ENCODE measurements at places on chromosomes 7 and 10.

DNA sequence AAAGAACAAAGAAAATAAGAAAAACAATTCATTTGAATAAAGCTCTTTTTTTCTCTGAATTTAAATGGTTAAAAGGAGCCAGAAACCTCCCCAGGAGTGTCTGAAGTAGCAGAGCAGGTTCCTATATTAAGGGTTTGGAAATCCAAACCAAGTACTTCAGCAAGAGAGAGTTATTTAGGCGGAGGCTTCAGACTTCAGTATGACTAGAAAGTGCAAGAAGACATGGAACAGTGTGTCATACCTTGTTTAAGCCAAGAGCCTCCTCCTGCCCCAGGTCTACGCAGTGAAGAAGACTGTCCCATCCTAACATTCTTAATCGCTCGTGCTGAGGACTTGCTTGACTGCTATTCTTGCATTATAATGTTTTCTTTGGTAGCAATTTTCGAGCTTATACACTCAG is 51.3 kb downstream of the ODAD2 start:
- no peak for DNase-seq

GRCh38 chr7:36305648-36306047 is 84.0 kb upstream of the ANLN start:
- no peak for DNase-seq

DNA sequence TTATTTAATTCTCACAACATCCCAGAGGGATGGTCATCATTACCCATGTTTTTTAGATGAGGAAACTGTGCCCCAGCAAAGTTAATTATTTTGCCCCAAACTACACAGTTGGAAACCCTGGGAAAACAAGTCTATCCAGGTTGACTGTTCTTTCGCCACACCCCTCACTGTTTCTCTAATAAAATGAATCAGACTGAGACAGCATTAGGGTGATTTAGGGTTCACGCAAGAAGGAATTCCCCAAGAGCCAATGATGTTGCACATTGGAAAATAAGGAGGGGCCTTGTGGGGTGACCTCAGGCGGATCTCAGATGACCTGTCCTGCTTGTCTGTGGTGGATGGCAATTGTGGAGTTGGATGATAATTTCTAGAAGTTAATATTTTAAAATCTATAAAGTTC is 135.7 kb upstream of the TBX20 start:
- DNase-seq, result no peak

- no peak for DNase-seq
Measured at GRCh38 chr7:21507627-21508343, 35.1 kb upstream of the DNAH11 start.

DNA sequence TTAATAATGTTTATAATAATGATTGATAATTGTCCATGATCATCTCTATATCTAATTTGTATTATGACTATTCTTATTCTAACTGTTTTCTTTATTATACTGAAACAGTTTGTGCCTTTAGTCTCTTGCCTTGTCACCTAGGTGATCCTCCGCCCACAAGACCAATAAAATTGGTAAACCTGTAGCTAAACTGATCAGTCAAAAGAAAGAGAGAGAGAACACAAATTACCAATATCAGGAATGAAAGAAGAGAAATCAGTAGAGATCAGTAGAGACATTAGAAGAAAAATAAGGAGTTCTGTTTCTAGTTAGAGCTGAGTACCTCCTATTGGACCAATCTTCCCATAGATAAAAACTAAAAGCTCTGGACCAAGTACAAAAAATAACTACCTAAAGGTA is 6.1 kb upstream of the COA1 start:
- no peak for DNase-seq

- no peak for DNase-seq
Measured at GRCh38 chr7:70836946-70837345, 295.0 kb upstream of the GALNT17 start.

GRCh38 chr10:11125004-11125403 is 107.3 kb downstream of the CELF2 start:
- DNase-seq, result no peak

Measured in NCI-H1694 treated with DMSO at 0.1 percent for 48 hours (cell line).